T-helper 1 cell (primary cell): ENCODE measurements at places on chromosomes 11 and 22.

DNA sequence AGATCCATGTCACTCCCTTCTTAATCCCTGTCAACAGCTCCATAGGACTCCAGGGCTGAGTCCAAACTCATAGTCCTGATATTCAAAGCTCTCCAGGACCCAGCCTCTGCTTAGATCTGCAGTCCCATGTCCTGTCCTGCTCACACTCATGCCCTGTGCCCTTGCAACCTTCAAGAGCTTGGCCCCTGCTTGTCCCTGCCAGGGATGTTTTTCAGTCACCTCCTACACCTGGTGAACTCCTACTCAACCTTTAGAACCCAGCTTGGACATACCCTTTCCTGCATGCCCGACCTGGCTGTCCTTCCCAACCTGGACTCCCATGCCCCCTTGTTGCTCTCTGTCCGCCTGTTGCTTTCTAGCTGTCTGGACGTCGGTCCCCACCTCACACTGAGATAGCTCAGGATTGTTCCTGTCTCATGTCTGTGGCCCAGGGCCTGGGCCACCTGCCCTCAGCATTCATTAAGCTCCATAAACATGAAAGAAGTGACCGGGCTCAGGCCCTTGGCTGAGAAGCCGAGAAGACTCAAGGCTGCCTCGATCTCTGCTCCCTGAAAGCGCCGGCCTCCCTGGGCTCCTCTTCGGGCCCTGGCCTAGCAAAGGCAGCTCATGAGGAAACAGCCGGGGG, 48.8 kb upstream of the RTL6 start:
- no peak for DNase-seq

- DNase-seq: no peak
These were observed 939.0 kb downstream of the BRD1 start for GRCh38 chr22:48888466-48889208.

- no peak for DNase-seq
These were observed 67.9 kb downstream of the ZC3H12C start for GRCh38 chr11:110161061-110161460.

GRCh38 chr11:6646918-6647679, 8.5 kb downstream of the DCHS1 start:
- DNase-seq: no peak

DNA sequence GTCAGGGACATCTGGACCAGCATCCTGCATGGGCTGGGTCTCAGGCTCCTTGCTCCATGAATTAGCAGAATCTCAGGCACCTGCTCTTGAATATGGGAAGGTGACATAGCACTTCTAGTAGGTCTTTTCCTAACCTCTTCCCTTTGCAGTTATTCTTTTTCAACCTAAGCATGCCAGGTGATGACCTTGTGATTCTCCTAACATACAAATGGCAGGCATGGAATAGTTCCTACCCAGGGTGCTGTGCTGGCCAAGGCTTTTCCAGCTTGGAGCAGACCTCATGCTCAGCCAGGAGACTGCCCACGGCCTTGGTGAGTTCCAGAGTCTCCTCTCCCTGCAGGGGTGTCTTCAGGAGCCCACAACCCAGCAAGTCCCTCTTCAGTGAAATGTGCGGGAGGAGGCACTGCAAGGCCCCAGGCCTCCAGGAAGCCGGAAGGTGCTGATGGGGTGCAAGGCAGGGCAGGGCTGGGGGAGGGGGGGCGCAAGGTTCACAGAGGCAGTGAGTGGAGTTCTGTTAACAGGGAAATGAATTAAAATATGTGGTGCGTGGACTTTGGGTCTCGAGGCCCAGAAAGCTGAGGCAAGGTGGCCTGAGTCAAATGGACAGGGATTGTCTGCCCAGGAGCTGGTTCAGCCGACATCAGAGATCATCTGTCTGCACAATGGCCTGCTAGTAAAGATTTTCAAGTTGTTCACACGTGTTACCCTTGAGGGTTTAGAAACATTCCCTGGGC, 75.9 kb upstream of the SEPTIN5 start:
- no peak for DNase-seq

DNA sequence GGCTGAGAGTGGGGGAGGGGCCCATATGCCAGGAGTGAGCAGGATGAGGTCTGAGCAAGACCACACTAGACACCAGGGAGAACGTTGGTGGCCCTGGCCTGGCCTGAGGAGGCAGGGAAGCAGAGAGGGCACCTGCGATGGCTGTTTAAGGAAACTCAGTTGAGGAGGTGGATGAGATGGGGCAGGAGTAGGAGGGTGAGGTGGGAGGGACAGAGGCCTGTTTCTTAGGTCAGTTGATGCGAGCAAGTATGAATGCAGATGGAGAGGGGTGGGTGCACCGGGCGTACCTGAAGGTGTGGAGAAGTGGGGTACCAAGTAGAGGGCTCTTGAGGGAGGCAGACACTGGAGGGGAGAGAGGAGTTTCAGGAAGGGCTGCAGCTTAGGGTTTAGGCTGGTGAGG, 10.6 kb upstream of the MPPED1 start:
- DNase-seq: no peak
